Mesendoderm (in vitro differentiated cells): ENCODE measurements at places on chromosomes 4 and X.

- H3K4me3 ChIP-seq, result no peak overlapping the region
- H3K27ac ChIP-seq, result no peak overlapping the region
- peak; percentile 45 for DNase-seq
- H3K4me1 ChIP-seq, result no peaks in the 10 kb centered on the region
- no peaks in the 10 kb centered on the region for H3K36me3 ChIP-seq
These were observed 8.2 kb downstream of the FHIP1A start for GRCh38 chr4:151417164-151417571.

DNA sequence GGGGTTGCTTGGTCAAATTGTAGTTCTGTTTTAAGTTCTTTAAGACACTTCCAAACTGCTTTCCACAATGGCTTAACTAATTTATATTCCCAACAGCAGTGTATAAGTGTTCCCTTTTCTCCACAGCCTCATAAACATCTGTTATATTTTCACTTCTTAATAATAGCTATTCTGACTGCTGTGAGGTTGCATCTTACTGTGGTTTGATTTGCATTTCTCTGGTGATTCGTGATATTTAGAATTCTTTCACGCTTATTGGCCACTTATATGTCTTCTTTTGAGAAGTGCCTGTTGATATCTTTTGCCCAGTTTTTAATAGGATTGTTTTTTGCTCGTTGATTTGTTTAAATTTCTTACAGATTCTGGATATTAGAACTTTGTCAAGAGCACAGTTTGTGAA, 278.6 kb upstream of the ITM2A start:
- no peaks in the 10 kb centered on the region for H3K27me3 ChIP-seq
- H3K4me1 ChIP-seq, result no peaks in the 10 kb centered on the region
- H3K36me3 ChIP-seq, result no peaks in the 10 kb centered on the region
- no peak overlapping the region for H3K4me3 ChIP-seq
- no peak for DNase-seq

- no peaks in the 10 kb centered on the region for H3K27me3 ChIP-seq
- H3K4me1 ChIP-seq, result no peaks in the 10 kb centered on the region
- peaks cover 4% of the 10 kb centered on the region for H3K36me3 ChIP-seq
- H3K4me3 ChIP-seq, result no peak overlapping the region
- no peak for DNase-seq
These were observed 112.1 kb downstream of the DHRSX start for GRCh38 chrX:2388669-2389068.

DNA sequence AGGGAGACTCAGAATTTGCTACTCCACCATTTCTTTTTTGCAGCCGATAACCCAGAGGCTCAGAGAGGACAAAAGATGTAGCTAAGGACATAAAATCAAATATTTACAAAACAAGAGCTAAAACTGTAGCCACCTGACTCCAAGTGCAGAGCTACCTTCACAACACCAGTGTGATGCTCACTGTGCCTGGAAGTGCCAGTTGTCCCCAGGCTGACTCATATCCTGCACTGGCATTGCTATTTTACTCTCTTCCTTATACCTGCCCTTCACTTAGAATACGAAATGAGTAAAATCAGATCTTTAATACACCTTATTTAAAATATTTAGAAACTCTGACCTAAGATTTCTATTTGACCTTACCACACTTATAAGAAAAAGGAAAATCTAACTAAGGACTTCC, 39.5 kb downstream of the SLC7A11 start:
- H3K4me3 ChIP-seq, result no peak overlapping the region
- H3K27me3 ChIP-seq, result no peaks in the 10 kb centered on the region
- no peaks in the 10 kb centered on the region for H3K36me3 ChIP-seq
- no peak for DNase-seq
- no peak overlapping the region for H3K27ac ChIP-seq

DNA sequence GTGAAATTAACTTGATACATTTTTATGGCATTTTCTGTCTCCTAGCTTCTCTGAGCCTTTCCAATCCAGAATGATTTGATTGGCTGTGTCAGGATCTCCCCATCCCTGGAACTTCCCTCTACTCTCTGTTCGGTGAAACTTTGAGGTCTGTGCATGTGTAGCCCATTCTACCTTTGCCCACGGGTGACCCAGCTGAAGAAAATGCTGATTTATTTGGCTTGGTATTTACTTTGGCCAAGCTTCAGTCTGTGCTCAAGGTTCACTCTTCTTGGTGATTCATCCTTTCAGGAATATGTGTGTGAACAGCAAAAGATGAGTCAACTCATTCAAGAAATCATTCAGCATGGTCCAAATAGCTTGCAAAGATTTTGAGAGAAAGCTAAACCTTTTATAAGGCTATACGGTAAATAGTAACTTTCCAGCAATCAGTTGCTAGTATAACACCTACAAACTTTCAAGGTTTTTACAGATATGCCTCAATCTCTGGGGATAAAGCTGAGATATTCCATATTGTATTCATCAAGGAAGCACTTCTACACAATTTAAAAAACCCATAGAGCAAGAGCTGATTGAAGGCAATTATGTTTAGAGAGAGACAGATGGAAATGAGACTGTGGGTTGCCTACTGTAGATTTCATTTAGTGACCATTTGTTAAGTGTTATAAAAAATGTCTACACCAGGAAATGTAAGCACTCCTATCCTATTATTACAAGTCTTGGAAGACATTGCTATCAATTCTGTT, 233.9 kb upstream of the CXXC4 start:
- no peaks in the 10 kb centered on the region for H3K36me3 ChIP-seq
- no peak overlapping the region for H3K4me3 ChIP-seq
- no peak for DNase-seq
- H3K27me3 ChIP-seq, result no peaks in the 10 kb centered on the region

GRCh38 chr4:76697129-76697803, 200.7 kb downstream of the SOWAHB start:
- H3K36me3 ChIP-seq, result no peaks in the 10 kb centered on the region
- no peak overlapping the region for H3K27ac ChIP-seq
- H3K27me3 ChIP-seq, result no peaks in the 10 kb centered on the region
- peak; percentile 64 for DNase-seq
